ENCODE measurements at places on chromosomes 2 and 18.

DNA sequence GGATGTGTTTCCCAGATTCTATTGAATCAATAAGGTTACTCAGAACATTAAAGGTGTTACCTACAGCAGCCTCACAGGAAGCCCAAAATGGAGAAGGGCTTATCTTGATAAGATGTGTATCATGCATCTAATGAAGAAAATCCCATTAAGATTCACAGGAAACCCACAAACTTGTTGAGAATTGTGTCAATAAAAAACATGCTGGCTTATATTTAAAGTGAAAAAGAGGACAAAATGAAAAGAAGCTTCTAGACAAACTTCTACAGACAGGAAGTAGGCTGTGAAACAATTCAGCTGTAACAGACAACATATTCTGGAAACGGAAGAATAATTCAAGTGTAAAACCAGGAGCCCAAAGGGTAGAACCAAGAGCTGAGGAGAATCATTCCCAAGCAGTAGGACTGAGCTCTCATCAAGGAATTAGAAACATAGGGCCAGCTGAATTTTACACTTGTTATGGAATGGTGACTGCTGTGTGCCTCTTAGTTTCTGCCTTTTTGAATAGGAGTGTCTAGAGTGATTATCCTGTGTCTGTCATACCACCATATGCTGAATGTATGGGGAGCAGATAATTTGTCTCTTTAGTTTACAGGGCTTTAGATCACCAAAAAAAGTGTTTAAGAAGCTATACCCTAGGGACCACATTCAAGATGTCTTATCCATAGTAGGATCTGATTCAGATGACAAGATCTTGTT is 9.6 kb downstream of the IMMT start:
- DNase-seq = no peak

DNA sequence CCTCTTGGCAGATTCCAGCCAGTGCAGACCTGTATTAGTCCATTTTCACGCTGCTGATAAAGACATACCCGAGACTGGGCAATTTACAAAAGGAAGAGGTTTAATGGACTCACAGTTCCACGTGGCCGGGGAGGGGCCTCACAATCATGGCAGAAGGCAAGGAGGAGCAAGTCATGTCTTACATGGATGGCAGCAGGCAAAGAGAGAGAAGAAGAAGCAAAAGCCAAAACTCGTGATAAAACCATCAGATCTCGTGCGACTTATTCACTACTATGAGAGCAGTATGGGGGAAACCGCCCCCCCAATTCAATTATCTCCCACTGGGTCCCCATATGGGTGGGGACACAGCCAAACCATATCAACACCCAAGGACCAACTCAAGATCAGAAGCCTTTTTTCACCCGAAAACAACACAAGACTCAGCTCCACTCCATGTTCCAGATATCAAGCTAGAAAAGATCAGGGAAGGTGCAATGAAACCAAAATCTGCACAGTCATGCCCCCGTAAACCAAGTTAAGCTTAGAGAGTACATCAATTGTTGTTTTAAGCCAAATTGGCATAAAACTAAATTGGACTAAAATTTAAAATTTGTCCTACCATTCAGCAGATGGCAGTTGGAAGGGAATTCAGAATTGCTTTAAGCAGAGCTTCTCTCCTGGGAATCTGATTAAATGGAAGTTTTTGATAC is 55.6 kb upstream of the FAM124B start:
- DNase-seq = no peak

- peak; percentile 62 for DNase-seq
Observed at GRCh38 chr2:12716032-12716281, 779 bp upstream of the TRIB2 start.

DNA sequence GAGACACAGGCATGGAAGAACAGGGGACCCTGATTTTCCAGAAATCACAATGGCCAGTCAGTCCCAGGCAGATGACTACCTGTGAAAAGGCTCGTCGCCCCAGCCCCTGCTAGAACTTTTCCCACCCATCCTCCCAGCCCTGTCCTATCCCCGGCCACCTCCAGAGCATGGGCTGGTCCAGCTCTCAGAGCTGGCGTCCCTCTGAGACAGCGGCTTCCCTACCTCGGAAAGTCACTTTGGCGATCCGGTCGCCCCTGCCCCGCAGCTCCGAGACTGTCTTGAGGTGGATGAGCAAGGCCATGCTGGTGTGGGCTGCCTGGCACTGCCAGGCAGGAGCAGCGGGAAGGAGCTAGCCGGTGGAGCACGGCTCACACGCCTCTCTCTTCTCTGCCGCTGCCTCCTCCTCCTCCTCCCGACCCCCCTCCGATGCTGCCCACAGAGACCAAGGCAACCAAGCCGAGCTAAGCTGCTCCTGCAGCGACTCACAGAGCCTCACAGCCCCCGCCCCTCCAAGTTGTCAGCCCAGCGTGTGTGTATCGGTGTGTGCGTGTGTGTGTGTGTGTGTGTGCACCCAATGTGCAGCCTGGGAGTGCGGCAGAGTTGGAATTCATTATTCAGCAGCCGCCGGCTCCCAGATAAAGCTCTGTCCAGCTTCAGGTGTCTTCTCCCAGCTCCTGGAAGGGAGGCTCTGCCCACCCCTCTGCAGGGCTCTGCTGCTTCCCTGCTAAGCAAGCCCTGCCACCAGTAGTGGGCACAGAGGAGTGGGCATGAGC is 80.5 kb upstream of the OTOF start:
- no peak for DNase-seq

GRCh38 chr2:195477248-195477995 is 179.6 kb upstream of the SLC39A10 start:
- DNase-seq = no peak

DNA sequence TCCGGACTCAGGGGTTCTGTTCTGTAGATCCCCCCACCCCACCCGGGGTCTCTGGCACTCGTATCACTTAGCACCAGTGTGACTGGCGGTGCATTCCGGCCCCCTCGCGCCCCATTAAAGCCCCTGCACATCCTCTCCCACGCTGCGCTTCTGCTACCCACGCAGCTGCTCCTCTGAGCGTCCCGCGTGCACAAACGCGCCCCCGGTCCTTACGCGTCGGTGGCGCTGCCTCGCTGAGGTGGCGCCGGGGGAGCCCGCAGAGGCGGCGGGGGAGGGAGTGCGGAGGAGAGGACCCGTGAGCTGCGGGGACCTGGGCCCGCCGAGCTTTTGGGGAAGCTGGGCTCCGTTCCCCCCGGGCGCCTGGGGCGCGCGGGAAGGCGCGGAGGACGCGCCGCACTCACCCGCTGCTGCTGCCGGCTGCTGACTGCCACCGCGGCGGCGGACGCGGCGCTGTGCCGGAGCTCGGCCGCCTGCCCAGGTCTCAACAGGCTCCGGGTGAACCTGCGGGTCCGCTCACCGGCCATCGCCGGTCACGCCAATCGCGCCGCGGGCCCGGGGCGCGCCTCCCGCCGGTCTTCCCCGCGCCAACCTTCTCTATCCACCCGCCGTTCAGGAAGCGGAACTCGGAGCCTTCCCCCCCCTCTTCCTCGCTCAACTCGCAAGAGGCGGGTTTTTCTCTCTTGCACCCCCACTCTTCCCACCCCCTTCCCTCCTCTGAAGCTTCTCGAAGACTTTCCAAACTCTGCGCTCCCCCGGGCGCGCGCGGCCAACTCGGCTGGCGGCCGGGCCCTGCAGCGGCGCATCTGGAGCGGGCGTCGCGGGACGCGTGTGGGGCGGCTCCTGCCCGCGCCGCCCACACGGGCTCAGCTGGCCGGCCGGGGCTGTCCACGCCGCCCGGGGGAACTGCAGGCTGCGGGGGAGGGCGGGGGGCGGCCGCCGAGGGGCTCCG is at the start of gene DOCK10:
DOCK10 (minus strand) TSS at position 618 of the 949 bp plus-strand sequence; CDS start at position 524, 94 bp downstream.
- no peak for DNase-seq

- no peak for DNase-seq
Observed at GRCh38 chr2:28293416-28293815, 99.2 kb upstream of the FOSL2 start.

All from NCI-H2171 (cell line).